ENCODE measurements at places on chromosomes 7 and 10.

DNA sequence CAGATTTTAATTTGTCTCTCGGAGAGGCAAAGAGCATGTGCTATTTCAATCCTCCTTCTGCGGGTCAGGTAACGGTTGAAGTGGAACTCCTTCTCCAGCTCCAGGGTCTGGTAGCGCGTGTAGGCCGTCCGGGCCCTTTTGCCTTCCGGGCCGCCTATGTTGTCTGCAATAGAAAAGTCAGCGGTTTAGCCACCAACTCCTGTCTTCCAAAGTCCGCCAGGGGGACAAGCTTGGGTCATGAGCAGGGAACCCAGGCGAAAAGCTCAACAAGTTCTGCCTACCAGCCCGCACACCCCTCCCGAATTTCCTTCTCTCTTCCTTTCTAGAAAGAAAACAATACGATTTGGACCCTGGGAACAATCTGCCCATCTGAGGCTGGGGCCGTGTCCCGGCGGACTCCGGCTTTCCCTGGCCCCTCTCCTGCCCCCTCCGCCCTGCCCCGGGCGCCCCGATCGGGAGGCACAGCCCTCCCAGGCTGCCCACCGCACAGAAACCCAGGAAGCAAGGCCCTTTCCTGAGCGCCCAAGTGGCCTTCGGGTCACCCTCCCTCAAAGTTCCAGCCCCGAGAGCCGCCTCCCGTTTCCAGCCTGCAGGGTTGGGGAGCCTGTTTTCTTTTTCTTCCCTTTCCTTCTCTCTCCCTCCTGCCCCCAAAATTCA lies 1.4 kb downstream of the HOXA5 start:
- DNase-seq, result no peak

- DNase-seq, result no peak
Observed at GRCh38 chr7:45974540-45975360, 53.7 kb upstream of the IGFBP3 start.

DNA sequence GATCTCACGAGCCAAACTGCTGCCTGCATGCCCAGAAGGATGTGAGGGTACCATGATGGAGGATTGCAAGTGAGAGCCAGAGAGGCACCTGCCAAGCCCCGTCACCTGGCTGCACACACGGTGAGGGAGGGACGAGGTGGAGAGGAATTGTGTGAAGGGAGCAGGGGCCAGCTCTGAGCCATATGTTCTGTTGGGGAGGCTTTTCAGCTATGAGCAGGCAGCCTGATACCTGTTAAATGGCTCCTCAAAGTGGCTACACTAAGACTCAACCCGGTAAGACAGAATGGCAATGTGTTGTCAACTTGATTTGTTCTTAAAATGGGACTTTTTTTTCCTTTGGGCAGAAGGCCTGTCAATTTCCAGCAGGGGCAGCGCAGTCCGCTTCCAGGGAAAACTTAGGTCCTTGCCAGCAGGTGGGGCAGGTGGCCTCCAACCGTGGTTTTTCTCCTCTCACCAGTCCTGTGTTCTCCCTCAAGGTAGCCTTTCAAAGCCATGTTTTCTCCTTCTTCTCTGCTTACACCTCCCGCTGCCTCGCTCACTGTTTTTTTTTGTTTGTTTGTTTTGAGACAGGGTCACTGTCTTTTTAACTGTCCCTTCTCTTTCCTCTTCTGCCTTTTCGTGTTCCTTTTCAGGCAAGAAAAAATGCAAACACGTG lies 57.7 kb upstream of the ZNRF2 start:
- DNase-seq, result no peak

DNA sequence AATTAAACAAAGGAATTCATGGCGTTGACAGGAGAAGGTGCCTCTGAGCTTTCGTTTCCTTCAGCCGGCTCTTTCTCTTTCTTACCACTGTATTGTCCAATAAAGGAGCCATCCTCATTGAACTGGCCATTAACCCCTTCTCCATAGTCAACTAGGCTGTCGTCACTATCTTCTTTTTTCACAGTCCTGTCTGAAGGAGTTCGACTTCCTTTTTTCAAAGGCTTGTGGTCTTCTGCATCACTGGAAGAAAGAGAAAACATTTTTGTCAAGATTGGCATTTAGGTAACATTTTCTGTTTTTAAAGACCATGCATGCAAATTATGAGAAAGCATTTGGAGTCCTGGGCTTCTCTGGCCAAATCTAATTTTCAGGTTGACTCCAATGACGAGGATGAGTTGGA lies 19.7 kb upstream of the LAMB4 start:
- DNase-seq, result no peak

- no peak for DNase-seq
Observed at GRCh38 chr7:106864298-106865081, 592 bp upstream of the PIK3CG start.

GRCh38 chr7:69318794-69319193 lies 279.5 kb upstream of the AUTS2 start:
- DNase-seq, result no peak
